CD4-positive, alpha-beta T cell treated with Interleukin-6 at 100 ng/mL for 8 hours (primary cell): ENCODE measurements at places on chromosomes 11 and 22.

- DNase-seq: no peak
Measured at GRCh38 chr22:27507935-27508526, 293.5 kb downstream of the MN1 start.

DNA sequence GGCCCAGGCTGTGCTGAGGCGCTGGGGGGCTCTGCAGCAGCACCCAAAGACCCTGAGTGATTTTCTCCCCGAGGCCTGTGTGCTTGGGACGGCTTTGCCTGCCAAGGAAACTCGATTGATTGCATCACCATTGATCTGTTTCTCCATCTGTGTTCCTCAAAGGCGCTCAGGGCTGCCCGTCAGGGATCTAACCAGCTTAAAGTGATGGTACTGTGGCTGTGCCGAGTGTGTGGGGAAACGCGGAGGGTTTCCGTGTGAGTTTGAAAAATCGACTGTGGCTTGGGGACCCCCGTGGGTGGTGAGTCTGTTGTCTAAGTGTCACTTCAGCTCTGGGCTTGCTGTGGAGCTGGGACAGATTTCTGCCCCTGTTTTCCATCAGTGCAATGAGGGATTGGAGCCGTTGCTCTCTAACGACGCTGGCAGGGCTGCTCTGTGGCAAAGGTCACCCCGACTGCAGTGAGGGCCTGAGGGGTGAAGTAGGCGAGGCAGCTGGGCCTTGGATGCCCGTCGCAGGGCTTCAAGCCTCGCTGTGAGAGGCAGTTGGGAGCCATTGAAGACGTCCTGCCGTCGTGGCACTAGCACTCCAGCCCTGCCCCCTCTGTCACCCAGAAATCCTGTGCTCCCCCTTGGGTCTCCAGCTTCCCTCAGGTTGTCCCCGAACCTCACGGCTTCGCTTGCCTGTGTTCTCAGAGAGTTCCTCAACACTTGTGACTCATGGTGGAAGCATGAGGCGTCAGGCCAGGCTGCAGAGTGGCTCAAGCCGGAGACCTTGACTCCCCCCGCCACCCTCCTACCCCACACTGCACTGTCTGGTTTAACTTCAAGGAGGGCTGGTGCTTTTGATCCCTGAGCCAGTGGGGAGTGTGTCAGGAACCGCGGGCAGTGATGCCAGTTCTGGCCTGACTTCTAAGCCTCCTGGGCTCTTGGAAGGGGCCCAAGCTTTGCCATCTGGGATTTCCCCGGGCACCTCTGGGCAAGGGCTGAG lies 21.8 kb downstream of the CACNA1I start:
- DNase-seq: no peak

GRCh38 chr11:60994541-60995080 lies 23.1 kb downstream of the CD6 start:
- no peak for DNase-seq

GRCh38 chr11:10807493-10808234 lies 1.1 kb downstream of the EIF4G2 start:
- DNase-seq: peak; percentile 28

DNA sequence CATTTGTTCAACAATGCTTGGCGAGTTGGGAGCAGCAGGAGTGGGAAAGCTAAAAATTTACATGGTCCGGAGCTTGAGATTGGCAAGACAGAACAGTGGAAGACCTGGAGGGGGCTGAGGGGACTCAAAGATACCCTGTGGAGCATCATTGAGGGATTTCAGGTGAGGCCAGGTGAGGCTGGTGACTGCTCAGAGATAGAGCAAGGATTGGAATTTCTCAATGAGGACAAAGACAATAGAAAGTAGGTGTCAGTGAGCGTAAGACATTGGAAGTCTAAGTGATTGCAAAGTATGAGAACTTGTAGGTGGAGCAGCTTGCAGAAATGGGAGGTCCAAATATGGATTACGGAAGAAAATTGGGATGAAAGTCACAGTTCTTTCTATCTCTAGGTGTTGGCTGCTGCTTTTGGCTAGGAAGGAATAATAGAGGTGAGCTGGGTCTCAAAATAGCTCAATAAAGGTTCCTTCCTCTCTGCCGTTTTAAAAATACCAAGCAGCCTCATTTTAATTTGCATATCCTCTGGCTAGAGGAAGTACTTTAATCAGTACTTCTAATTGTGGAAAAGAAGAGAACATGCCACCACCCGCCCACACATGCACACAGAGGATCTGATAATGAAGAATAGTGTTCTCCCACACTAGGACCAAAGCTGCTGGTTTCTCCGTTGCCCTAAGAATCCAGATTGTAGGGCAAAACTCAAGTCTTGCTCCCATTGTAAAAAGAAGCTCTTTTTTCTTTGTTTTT lies 41.8 kb upstream of the SORL1-AS1 start:
- DNase-seq: peak; percentile 29

DNA sequence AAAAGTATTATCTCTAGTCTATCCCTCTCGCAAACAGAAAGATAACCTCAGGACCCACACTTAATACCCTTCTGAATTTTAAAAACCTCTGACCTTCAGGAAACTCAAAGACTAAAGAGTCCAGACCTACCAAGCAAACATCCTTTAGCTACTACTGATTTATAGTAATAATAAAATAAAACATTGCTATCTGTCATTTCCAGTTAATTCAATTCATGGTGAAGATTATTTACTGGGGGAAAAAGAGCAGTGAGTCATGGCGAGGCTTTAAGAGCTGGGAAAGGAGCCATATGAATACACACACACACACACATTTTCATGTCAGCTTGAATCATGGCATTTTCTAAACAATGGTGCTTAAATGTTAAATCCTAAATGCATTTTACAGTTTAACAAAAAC lies 87.1 kb downstream of the FAM76B start:
- no peak for DNase-seq

DNA sequence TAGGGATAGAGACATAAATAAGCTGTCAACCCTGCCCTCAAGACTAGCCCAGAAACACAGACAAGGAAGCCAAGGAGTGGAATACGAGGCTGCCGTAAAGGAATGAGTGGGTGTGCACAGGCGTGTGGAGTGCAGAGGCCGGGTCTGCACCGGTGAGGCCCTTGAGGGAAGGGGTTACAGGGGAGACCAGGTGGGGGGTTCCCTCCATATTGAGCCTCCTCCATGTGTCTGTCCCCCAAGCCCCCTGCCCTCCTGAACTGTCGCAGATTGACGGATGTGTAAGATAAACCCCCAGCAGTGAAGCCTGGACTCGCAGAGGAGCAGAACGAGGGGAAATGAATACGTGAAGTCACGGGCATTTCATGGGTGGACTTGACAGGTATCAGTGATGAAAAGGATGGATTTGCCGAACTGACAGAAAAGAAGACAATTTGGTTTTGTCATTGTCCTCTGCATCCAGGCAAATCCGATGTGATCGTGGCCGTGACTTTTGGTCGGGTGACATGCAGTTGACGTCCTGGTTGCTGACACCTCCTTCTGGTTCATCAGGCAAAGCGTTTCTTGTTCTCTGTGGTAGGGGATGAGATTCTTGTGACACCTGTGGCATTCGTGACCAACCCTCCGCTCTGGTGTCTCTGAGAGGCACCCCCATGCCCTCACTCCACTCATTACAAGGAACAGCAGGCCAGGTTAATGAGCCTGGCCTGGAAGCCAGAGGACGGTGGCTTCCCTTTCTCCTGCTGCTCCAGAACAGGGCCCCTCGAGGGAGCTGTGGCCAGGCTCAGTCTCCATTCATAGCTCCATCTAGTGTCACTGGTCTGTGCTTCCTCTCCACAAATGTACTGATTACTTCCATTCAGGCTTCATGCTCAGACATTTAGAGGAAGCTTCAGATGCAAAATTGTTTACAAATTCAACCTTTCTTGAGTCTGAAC lies 223.1 kb upstream of the B3GAT1 start:
- no peak for DNase-seq

DNA sequence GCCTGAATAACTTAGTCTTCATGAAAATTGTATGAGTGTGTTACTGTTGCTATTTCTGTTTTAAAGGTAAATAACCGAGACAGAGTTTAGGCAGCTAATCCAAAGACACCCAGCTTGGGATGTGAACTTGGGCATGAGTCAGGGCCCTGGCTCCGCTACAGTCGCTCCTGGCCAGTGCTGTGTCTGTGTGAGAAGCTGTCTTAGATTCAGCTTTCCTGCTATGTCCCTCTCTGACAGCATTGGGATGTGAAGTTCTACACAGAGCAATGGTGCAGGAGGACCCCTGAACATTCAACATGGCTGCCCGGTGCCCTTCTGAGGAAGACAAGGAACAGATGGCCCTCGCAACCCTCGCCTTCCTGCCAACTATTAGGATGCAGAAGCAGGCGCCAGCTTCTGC lies 49.4 kb downstream of the GALNT18 start:
- no peak for DNase-seq

DNA sequence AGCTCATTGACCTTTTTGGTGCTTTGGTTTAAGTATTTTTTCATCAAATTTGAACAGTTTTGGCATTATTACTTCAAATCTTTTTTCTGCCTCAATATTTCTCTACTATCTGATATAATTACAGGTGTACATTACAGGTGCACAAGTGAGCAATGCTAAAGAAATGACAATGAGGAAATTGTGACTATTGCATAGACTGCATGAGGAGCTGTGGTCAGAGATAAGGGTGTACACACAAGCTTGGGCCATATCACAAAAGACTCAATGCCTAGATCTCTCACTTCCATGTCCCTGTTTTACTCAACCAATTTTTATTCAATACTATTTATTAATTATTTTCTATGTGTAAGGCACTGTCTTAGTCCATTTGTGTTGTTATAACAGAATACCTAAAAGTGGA lies 251.0 kb upstream of the UBASH3B start:
- no peak for DNase-seq

DNA sequence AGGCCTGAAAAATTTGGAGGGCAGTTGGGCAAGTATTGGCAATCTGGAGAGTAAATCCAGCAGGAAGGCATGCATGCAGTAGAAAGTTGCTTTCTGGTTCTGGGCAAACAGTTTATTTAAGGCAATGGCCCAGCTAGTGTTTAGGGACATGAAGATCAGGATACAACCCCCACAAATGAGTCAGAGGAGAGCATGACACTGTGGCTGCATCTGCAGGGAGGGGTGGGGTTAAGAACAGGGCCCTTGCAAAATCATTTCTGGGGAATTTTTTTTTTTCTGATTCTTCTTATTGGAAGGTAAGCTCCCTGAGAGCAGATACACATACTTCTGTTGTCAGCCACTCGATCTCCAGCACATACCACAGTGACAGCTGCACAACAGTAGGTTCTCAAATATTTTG lies 61.1 kb downstream of the FDX1 start:
- no peak for DNase-seq

GRCh38 chr22:22748297-22748743 lies 103.9 kb downstream of the GGTLC2 start:
- peak; percentile 52 for DNase-seq

DNA sequence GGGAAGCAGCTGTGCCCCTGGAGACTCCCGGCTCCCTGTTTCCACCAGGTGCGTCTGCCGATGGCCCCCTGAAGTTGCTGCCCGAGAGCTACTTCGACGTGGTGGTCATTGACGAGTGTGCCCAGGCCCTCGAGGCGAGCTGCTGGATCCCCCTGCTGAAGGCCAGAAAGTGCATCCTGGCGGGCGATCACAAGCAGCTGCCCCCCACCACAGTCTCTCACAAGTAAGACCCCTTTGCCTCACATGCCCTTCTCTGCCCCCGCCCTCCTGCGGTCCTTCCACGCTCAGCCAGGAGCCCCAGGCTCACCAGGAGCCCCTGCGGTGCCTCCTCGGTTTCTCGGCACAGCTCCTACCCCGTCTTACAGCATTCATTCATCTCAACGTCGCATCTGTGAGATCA lies 25.4 kb downstream of the IGHMBP2 start:
- no peak for DNase-seq

- no peak for DNase-seq
Measured at GRCh38 chr11:10495464-10495786, 40.4 kb downstream of the AMPD3 start.

- no peak for DNase-seq
Measured at GRCh38 chr11:107508858-107509244, 51.2 kb upstream of the CWF19L2 start.

GRCh38 chr22:37884420-37884819 lies 21.7 kb upstream of the MICALL1 start:
- DNase-seq: no peak

GRCh38 chr22:32558681-32559355 lies 84.2 kb downstream of the FBXO7 start:
- no peak for DNase-seq

DNA sequence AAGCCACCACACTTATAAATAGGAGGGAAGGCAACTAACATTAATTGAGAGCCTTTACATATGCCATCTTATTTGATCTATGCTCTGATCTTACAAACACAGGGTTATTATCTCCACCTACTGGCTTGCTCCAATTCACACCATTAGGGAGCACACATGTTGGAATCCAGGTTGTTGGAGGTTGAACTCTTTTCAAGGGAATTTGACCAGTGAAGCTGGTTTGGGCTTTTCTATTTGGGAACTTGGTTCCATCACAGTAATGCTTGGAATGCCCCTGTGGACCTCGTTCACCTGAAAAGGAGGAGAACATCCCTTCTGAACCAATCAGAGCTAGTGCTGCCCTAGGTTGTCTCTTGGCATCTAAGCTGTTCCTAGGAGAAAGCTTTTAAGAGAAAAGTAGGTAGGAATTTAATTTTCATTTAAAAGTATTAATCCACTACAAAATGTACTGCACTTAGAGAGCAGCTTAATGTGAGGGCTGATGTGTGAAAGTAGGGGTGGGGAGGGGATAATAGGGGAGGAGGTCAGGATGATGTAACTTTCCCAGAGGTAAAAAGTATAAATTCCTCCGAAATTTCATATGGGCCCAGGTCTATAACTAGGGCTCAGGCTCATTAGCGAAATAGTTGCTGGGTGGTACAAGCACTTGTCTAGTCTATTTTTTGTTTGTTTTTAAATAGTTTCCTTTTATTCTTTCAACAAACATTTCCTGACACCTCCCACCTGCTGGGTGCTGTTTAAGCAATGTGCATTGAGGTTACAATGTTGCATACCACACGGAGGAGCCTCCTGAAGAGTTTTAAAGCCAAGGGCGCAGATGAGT lies 7.6 kb upstream of the MICAL2 start:
- no peak for DNase-seq

DNA sequence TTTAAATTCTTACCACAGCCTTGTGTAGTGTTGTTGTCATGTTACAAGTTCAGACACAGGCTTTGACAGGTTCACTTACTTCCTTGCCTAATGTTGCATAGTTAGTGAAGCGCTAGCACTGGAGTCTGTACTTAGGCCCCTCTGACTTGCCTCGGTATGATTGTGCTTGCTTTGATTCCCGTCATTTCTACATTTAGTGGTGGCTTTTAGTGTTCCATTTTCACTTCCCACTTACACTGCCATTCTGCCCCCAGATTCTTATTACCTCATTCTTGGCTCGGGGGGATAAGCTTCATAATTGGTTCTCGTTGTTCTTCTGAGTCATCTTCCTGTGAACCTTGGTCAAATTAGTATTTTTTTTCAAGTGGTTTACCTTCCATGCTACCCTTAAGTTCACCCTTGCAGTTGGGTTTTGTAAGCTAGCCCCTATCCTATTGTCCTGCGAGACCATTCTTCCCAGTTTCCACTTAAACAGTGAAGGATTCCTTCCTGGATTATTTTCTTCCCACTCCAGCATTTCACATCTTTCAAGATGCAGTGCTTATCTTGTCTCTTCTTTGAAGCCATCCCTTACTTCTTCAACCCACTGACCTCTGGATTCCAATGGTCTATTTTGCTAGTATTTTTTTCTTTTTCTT lies 68.7 kb downstream of the DDX10 start:
- DNase-seq: peak; percentile 1

GRCh38 chr22:39808081-39808480 lies 85.5 kb downstream of the ENTHD1 start:
- peak; percentile 7 for DNase-seq

GRCh38 chr11:88552379-88553062 lies 215.0 kb upstream of the CTSC start:
- DNase-seq: peak; percentile 10

- no peak for DNase-seq
Measured at GRCh38 chr11:34564807-34565241, 51.2 kb upstream of the ELF5 start.

- DNase-seq: no peak
Measured at GRCh38 chr22:36321797-36322601, 65.8 kb downstream of the MYH9 start.
